K562 (cell line): ENCODE measurements at places on chromosomes 13 and 19.

DNA sequence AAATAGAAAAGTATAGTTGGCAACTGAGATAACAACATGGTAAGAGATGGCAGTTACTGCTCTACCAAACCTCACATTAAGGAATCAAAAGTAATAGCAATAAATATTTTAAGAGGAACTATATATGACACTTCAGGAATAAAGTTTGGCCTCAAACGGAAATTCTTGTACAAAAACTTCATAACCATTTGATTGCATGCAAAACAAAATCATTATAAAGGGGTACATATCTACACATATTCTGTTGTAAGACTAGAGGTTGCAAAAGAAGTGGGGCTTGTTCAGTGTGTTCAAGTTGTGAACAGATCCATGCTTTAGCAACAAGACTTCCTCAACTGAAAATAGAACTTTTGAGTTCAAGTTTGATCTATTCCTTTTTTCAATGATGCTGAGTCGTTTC lies 133.5 kb upstream of the MIR17HG start:
- no peak for DNase-seq

DNA sequence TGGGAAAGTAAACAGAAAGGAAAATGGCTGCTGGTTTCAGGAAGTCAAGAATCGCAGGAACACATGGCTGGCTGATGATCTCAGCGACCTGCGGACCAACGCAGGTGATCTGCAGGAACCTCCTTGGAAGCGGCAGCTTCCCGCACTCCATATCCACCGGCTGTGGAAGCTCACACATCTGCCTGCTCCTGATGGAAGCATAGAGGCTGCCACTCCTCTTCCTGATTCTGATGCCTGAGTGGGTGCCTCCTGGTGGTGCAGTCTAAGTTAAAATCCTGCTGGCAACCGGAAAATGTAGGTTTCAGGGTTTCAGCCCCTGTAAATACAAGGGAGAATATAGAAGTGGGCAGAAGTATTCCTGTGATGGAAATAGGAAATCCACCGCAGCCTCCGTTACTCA lies 75.5 kb downstream of the TNFSF13B start:
- no peak for DNase-seq

- DNase-seq = peak; percentile 30
Measured at GRCh38 chr13:100646030-100646673, 28.4 kb downstream of the TMTC4 start.

- no peak for DNase-seq
Measured at GRCh38 chr13:23688336-23688735, 118.1 kb downstream of the TNFRSF19 start.

GRCh38 chr19:28208745-28209144 lies 1004.2 kb downstream of the UQCRFS1 start:
- no peak for DNase-seq

DNA sequence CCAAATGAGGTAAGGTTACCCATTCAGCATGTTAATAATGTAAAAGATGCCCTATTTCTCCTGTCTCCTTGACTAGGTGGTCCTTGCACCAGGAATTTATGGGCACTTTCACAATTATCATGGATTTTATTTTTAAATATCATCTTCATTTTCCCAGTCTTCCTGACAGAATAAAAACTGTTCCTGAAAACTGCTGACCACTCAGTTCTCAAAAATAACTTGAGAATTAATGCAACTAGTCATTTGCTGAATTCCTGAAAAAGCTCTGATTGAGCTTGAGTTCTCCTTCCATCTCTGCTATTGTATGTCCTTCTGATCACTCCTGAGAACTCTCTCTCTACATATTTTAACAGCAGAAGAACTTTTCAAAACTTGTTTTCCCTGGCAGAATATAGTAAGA lies 55.0 kb downstream of the DCLK1 start:
- DNase-seq = no peak
